Smooth muscle cell of the brain vasculature (primary cell): ENCODE measurements at places on chromosomes 11 and 22.

- no peak for DNase-seq
Observed at GRCh38 chr22:38270091-38270992, 2.5 kb downstream of the TMEM184B start.

GRCh38 chr11:48111891-48112290 is 104.7 kb upstream of the OR4B1 start:
- DNase-seq, result no peak

- no peak for DNase-seq
Observed at GRCh38 chr11:76806608-76807205, 23.6 kb downstream of the TSKU start.

DNA sequence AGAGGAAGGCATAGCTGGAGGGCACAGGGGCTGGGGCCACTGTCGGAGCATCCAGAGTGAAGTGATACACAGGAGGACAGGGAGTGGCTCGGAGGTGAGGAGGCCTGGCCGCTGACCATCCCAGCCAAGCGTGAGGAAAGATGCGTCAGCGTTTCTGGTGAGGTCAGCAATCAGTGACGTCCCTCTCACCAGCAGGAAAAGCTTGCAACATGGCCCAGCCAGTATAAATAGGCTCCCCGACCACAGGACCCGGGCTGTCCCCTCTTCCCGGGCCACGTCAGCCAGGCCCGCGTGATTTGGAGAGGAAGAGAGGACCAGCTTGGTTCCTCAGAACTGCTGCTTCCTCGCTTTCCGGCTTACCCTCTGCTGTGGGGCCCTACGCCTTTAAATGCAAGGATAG is 4.2 kb upstream of the OSM start:
- DNase-seq, result no peak

DNA sequence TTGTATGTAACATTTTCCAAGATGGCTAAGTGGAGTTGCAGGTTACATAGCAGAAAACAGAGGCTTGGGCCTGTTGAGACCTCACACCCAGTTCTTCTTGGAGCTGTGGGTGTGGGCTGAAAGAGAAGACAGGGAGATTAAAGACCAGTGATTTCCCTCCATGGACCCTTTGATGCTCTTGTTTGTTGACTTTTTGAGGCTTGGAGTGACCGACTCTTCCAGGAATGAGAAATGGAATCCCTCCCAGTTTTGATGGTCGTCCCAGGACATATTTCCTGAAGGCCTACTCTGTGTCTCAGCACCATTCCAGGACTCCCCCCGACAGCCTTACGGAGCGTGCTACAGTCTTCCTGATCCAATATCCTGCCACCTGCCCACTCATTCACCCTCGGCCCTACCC is 96.9 kb downstream of the PTPRJ start:
- no peak for DNase-seq

- DNase-seq, result no peak
Observed at GRCh38 chr22:29987137-29987536, 93.1 kb upstream of the HORMAD2 start.

DNA sequence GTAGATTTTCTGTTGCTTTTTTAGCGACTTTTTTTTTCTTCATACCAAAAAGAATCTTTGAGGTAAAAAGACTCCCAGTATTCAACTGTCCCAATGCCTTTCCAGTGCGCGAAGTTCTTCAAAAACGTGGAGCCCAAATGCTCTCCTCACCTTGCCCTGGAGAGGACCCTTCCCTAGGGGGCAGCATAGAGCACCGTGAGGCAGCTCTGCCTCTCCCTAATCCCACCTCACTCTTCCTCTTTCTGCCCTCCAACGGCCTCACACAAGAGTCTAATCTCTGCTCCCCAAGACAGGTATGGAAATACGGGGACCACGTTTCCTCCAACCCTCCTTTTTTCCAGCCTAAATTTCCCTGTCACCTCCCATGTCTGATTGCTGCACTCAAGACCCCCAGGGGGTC is 117.5 kb upstream of the ALX4 start:
- DNase-seq, result no peak

DNA sequence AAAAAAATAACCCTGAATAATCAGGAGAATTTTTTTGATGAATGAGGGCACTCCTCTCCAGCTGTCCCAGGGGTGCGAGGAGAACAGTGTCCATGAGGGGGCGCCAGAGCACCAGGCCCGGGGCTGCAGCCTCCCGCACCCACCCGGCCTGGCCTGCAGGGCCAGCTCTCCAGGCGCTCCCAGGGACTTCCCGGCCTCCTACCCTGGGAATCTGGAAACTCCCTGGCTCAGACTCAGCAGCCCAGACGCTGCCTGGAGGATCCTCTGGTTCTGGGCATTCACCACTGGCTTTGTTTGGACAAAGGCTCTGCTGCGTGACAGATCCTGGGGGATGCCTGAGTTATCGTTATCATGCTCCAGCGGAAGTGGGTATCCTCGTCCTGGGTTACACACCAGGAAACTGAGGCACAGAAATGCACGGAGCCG is 31.0 kb downstream of the MCM5 start:
- DNase-seq, result peak; percentile 52

GRCh38 chr11:64553554-64554201 is 37.3 kb upstream of the SLC22A12 start:
- DNase-seq, result peak; percentile 29

DNA sequence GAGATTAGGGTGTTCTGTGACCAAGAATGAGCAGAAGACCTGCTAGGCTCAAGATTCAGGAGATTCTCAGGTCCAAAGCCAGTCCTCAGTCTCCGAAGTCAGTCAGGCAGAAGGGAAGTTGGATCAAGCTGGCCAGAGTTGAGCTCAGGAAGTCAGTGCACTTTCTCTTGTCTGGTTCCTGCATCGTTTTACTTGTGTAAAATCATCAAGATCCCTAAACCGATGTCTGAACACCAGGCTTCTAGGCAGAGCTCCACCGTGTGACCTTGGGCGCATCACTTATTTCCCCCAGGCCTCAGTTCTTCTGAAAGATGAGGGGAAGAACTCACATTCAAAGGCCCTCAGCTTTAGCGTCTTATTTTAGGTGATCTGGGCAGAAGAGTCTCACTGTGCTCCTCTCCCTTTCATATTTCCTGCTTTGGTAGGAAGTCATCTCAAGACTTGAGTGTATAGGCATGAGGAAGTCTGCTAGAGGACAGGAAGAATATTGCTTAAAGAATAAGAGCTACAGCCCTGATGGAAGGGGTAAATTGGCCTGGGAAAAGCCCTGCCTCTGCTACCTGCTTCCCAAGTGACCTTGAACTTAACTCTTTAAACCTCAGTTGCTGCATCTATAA is 20.2 kb downstream of the NF2 start:
- no peak for DNase-seq

GRCh38 chr11:67633758-67634365 is 4.1 kb upstream of the NUDT8 start:
- no peak for DNase-seq

- no peak for DNase-seq
Observed at GRCh38 chr11:35084817-35085440, 54.0 kb upstream of the CD44 start.

DNA sequence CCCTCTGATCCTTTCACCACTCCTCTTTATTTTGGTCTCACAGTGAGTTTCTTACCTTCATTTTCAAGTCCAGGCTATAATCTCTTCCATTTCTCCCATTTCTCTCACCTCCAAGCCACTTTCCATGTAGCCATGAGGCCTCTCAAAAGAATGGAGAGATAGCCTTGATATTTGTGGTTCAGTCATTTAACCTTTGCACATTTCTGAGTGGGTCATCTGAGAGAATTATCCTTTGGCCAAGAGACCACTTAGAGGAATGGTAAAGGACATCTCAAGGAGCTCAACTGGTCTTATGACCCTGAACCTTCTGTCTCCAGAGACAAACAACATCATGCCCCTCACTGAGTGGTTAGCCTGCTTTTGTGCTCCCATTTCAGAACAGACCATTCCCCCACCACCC is 121.1 kb downstream of the KIRREL3 start:
- no peak for DNase-seq

DNA sequence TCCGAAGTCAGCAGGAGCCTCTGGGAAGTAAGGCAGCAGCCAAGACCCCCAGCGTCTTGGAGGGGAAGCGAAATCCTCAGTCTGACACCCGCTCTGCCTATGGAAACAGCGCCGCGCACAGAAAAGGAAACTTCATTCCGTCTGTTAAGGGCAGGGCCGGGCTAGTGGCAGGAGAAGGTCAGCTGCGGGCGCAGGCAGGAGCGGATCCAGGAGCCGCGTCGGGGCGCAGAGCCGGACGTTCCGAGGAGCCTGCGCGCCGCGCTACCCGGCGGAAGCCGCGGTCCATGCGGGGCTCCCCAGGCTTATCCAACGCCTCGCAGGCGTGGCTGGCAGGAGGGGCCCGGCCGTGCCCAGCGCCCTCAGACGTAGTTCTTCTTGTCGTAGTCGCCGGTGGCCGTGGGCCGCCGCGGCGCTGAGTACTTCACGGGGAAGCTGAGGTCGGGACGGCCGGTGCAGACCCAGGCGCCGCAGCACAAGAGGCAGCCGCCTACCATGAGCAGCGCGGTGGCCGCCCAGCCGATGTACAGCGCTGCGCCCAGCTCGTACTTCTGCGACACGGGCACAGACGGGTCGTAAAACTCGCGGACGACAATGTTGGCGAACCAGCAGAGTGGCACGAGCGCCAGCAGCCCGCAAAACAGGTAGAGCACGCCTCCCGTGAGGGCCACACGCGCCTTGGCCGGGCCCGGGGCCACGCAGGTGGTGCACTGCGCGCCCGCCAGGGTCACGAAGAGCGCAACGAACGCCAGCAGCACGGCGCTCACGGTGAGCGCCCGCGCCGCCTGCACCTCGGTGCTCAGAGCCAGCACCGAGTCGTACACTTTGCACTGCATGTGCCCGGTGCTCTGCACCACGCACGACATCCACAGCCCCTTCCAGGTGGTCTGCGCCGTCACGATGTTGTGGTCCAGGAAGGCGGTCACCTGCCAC is 705 bp downstream of the CLDN5 start:
- DNase-seq, result no peak

GRCh38 chr11:33444835-33445594 is 187.8 kb downstream of the HIPK3 start:
- DNase-seq, result no peak

DNA sequence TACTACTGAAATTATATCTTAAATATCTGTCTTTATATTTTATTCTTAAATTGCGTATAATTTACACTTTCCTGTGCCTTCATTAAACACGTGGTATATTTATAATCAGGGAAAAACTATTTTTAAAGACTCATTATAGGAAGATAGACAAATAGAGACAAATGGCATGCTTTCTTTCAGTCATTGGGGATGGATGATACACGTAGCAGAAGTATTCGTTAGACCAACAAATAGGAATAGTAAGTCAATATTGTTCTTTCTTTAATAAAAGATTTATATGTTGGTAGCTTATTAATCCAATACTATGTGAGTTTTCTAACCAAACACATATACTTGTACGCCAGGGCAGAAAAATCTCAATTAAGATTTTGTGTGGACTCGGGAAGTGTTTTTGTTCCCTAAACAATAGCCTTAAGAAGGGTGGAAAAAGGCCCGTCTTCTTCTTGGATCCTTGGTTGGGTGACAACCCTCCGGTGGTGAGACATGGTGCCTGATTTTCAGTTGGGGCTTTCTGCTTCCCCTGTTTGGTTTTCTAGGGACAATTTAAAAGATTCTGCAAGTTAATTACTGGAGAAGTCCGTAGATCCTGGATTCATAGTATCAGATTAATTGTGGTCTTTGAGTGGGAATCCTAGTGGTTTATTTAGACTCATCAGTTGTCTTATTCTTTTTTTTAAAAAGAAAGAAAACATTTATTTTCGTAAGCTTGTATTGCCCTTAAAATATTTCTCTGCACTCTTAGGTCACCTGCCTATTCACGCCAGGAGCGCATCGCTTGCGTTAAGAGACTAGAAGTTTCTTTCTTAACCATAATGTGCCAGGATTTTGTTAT is 83.5 kb upstream of the WNT7B start:
- DNase-seq, result no peak

DNA sequence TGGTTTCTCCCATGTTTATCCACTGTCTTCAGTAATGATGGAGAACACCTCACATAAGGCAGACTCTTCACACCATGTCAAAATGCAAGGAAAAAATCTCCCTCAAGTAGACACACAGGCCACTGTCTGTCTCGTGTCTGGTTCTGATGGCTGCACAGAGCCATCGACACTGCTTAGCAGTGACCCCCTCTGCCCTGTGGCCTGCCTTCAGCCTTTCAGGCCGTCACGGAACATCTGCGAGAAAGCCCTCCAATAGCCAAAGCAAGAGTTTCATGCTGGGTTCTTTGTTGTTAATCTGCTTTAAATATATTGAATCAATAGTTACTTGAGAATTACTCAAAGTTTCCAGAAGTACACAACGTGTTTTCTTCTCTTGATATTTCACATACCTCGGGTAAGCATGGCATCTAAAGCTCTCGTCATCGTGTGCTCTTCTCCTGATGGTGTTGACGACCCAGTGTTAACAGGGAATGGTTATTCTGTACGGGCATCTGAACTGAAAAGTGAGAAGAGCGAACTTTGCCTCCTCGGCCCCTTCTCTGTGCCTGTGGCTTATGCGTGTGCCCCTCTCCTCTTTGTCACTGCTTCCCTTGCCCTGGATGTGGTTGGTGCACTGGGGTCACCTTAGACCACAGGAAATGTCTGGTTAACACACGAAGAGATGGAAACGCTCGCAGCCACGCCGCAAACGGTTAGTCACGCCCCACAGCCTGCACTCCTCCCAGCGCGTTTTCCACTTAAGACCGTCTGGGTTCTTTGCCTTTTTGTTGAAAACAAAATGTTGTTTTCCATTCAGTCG is 33.4 kb upstream of the CTTN start:
- no peak for DNase-seq

- no peak for DNase-seq
Observed at GRCh38 chr11:121270001-121270678, 22.4 kb upstream of the SC5D start.

DNA sequence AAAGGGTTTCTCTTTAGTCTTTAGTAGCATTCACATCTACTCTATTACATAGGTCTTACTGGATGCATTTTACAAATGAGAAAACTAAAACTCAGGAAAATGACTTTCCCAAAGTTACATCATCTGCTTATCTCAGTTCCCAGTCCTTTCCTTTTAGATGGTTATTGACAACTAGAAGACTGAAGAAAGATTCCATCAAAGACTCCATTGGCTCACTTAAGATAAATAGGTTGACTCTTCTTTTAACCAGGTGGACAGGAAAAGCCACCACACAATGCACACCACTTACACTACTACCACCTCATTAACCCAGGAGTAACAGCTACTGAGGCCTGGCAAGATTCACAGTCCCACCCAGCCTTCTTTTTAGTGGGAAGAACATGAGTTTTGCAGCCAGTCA is 123.6 kb downstream of the TRIM44 start:
- DNase-seq, result no peak

DNA sequence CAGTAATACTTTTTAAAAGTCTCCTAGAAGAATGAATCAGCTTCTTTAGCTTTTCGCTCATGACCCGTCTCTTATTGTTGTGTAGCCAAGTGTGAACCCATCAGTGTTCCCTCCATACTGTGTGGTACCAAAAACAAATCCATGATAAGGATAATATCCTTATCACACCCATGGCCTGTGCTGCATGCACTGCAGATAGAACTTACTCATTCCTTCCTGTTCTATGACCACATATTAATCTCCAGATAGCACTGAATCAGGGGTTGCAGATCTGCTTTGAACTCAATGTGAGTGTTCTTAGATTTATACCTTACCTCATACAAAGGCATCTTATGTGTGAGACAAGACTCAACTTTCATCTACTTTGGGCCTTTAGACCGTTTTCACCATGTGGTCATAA is 373.4 kb downstream of the JRKL start:
- no peak for DNase-seq
